ENCODE measurements at places on chromosomes 6 and 20.

DNA sequence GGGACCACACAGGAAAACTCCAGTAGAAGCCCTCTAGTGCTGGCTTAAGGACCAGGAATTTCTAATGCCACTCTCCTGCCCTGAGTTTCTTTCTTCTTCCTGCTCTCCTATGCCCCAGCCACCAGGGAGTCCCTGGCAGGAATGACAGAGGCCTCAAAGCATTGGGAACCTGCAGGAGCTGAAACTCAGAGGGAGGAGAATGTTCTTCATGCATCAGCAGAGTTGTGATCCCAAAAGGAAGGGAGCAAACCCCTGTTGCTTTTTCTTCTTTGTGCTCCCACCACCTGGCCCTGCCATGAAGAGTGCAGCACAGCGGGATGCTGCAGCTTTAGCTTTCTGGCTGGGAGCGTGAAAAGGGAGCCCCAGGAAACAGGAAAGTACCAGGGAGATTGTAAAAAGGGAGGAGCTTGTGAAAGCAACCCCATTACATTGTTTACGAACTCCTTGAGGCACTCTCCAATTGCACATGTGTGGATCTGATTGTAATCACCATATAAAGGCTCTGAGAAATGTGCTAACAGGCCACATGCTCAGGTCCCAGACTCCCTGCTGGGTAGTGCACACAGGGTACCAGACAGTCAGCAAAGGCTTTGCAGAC is 34.7 kb upstream of the FKBP1A start:
- no peak for DNase-seq

DNA sequence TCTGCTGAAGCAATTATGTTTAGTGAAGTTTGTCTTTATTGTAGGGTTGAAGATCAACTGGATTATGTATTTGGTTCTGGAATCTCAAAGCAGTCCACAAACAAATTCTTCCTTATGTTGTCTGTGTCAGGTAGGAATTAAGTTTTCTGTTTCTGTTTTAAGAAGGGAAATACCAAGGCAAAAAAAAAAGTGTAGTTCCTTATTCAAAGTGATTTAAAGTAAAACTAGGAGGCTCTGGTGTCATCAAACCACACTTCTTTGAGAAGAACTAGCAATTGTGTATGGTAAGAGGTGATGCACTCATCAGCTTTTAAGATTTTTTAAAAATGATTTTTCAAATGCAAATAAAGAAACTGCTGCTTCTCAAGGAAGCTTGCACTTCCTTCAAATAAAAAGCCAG is 1.9 kb downstream of the FAM135A start:
- DNase-seq = no peak

DNA sequence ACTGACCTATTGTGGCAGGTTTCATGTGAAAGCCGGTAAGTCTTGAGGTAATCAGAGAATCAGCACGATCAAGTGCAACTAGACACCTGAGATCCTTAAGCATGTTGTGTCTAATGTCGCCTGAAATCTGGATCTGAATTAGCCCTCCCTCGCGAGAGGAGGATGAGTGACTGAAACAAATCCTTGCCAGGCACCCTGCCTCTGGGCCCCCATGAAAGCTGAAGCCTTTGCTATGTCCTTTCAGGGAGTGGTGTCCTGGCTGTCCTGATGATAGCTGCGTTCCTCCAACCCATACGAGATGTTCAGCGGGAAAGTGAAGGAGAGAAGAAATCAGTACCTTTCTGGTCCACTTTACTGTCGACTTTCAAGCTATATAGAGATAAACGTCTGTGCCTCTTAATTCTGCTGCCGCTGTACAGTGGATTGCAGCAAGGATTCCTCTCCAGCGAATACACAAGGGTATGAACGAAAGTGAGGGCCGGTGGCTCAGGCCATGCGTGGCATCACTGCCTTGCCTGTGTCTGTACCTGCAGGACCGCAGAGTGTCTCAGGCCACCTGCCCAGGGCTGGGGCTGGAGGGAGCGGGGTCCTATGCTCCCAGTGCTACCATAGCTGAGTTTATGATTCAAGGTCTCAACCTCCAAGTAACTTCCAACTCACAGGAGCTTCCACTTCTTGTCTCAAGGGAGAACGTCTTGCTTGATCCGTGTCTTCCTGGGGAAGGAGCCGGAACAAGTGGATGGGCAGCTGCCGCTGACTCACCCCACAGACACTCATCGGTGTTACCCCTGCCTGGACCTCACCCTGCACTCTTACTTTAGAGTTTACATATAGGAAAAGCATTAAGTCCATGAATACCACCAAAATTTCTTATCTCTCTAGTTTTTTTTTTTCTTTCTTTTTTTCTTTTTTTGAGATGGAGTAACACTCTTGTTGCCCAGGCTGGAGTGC is 12.8 kb downstream of the UNC93A start:
- no peak for DNase-seq

DNA sequence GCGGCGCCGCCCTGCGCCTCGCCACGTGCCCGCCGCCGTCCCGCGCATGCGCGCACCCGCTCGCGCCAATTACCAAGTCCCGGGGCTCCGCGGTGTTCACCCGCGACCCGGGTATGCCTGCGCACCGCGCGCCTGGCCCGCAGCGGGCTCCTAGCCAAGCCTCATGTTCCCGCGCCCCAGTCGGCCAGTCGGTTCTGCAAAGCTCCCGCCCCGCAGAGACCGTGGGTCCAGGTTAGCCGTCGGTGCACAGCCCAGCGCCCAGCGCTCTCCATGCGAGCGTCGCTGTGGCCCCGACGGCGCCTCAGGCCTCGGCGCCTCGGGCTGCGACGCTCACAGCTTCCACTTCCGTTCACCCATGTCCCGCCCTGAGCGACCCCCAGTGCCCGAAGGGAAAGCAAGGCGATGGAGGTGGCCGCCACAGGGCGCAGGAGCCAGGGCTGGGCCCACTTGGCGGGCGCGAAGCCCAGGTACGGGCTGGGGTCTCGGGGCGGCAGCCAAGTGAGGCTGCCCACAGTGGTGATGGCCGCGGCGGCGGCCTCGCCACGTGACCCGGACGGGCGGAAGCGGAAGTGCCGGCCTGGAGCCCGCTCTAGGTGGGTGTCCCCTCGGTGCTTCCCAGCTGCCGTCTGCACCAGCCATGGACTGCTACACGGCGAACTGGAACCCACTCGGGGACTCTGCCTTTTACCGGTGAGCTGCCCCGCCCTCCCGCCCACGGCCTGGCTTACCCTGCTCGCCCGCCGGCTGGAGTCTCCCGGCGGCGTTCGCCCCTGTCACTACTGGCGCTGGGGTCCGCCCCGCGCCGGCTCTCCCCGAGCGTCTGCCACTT is at the start of the genes PCED1A and VPS16:
Gene PCED1A, minus strand, starts transcription at position 518 of the 829 bp plus-strand sequence. CDS start 743 bp downstream, outside the sequence.
Gene VPS16, plus strand, starts transcription at position 608 of the 829 bp plus-strand sequence. Its CDS starts 30 bp downstream, at position 638.
- peak; percentile 84 for DNase-seq

DNA sequence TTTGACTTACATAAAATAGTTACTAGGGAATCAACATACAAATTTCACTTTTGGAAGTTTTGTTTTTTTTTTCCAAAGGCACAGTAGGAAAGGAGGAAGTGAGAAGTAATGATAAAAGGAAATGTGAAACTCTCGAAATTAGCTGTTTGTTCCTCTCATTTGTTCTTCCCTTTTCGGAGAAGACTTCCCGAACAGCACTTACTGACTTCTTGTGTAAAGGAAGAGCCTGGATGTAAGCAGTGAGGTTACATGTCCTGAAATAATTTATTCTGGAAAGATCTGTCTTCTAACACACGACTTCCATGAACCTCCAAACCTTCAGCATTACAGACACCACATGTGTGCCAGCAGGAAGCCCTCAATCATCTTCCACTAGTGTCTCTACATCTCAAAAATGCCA is 59.1 kb downstream of the KIF16B start:
- no peak for DNase-seq

GRCh38 chr6:48141975-48142374 is 31.0 kb upstream of the PTCHD4 start:
- DNase-seq = peak; percentile 72

- DNase-seq = no peak
Observed at GRCh38 chr6:122663981-122664380, 53.8 kb downstream of the PKIB start.

DNA sequence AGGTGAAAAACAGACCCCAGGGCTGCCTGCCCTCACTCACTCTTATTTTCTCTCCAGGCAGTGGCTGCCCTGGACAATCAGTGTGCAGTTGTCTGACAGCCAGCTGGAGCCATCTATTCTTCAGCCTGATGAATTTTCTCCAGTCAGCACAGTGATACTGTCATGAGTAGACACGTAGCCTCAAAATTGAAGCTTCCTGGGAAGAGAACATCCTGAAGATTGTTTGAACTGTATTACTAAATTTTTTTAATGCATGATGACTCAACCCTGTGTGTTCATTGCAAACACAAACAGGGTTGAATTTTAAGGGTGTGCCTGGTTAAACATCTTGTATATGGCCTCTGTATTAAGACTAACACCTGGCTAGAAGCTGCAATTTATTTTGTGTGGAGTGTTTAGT is 49.8 kb upstream of the STXBP5 start:
- DNase-seq = peak; percentile 92

GRCh38 chr6:63597141-63598048 is 25.1 kb downstream of the LOC128125822 start:
- DNase-seq = peak; percentile 65

DNA sequence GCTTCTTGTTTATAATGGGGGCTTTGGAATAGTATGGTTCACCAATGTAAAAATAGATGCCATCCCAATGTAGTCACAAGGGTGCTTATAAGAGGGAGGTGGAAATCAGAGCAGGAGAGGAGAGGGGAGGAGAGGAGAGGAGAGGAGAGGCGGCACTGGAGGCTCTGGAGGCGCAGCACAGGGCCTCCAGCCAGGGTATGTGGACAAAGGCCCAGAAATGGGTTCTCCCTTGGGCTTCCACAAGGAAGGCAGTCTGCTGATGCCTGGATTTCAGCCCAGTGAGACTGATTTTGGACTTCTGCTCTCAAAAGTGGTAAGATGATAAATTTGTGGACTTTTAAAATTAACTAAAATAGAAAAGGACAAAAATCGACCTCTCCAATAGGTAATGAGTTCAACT is 116.8 kb downstream of the RNASET2 start:
- no peak for DNase-seq

GRCh38 chr20:63409066-63409833 is 48.1 kb upstream of the CHRNA4 start:
- DNase-seq = no peak

GRCh38 chr20:62641321-62642050 is 817 bp upstream of the SLCO4A1 start:
- DNase-seq = no peak

- no peak for DNase-seq
Observed at GRCh38 chr6:40263970-40264369, 323.2 kb downstream of the LRFN2 start.

GRCh38 chr6:143872201-143872600 is 7.9 kb downstream of the ZC2HC1B start:
- no peak for DNase-seq

DNA sequence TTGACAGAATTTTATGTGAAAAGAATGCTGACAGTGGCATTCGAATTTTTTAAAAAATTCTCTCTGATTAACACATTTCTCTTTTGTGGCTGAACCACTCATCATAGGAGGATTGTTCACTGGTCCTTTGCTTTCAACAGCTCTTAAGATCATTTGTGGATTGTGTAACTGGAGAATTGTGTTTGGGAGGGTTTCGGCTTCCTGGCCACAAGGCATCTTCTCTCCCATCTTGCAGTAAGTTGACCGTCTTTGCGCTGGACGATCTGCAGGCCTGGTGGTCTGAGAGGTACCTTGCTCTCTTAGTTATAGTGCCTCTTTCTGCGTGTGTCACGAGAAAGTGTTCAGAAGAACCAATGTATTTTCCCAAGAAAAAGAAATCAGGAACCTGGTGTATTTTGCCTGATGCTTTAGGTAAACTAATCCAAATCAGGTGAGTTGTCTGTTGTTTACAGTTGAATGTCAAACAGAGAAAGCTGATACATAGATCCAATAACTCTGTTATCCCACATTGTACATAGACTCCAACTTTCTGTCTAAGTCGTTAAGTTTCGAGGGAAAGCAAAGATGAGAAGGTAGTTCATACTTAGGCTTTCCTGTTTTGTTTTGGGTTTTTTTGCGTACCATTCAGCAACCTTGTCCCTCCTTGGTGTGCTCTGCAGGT is 14.8 kb upstream of the EXOC2 start:
- no peak for DNase-seq

GRCh38 chr6:53070806-53071205 is 5.6 kb downstream of the FBXO9 start:
- no peak for DNase-seq

DNA sequence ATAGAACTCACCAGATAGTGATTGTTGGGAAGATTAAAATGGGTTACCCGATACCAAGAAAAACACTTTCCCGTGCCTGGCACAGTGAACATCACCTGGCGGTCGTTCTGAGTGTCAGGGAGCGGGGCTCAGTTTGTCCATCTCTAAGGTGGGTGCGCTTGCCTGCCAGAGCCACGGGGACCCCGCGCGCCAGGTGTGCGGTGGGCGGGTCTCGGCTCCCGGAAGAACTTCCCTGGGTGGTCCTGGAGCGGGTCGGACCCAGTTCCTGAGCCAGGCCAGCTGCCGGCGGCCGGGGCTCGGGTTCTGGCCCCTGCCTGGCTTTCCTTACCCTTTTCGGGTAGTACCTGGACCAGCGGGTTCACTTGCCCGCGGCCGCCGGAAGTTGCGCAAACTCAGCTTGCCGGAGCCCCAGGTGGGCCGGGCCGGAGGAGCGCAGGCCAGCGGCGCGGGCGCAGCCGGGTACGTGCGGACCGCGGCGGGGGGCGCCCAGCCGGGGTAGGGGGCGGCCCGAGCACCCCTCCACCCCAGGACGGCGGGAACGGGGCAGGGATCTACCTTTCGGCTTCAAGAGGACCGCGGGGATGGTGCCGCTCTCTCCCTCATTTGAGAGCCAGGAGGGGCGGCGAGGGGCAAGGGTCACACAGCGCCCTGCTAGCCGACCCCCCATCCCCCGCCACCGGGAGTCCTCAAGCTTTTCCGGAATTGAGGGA is 7.5 kb downstream of the FAM110A start:
- DNase-seq = peak; percentile 65
